ENCODE measurements at places on chromosomes 12 and 14.

DNA sequence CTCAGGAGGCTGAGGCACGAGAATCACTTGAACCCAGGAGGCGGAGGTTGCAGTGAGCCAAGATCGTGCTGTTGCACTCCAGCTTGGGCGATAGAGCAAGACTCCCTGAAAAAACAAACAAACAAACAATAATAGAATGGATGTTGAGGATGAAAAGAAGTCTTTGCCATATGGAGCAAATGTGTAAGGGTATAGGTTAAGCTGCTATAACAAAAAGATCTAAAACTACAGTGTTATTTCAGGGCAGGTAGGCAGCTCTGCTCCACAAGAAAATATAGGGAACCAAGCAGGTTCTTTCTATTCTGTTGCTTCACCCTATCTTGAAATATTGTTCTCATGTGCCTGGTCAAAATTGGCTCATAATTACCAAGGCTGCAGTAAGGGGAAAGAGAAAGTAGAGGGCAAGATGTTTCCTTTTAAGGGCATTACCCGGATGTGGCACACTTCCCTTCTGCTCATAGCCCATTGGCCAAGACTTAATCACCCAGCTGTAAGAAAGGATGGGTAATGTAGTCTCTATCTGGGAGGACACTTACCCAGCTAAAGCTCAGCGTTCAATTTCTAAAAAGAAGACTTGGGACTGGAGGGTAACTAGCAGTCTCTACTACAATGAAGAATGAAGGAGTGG, 23.5 kb downstream of the SDSL start:
- no peak for DNase-seq

- no peak for DNase-seq
Observed at GRCh38 chr14:95495538-95496025, 20.9 kb downstream of the SYNE3 start.

GRCh38 chr12:104823985-104824461, 134.1 kb downstream of the SLC41A2 start:
- DNase-seq = no peak

GRCh38 chr14:80658733-80659132, 282.8 kb downstream of the CEP128 start:
- DNase-seq = no peak

- DNase-seq = no peak
Observed at GRCh38 chr12:14836336-14837210, 6.8 kb downstream of the ART4 start.

GRCh38 chr14:77342726-77343397, 22.0 kb downstream of the GSTZ1 start:
- DNase-seq = no peak

- DNase-seq = no peak
Observed at GRCh38 chr12:2248087-2248900, 195.5 kb downstream of the CACNA1C start.

DNA sequence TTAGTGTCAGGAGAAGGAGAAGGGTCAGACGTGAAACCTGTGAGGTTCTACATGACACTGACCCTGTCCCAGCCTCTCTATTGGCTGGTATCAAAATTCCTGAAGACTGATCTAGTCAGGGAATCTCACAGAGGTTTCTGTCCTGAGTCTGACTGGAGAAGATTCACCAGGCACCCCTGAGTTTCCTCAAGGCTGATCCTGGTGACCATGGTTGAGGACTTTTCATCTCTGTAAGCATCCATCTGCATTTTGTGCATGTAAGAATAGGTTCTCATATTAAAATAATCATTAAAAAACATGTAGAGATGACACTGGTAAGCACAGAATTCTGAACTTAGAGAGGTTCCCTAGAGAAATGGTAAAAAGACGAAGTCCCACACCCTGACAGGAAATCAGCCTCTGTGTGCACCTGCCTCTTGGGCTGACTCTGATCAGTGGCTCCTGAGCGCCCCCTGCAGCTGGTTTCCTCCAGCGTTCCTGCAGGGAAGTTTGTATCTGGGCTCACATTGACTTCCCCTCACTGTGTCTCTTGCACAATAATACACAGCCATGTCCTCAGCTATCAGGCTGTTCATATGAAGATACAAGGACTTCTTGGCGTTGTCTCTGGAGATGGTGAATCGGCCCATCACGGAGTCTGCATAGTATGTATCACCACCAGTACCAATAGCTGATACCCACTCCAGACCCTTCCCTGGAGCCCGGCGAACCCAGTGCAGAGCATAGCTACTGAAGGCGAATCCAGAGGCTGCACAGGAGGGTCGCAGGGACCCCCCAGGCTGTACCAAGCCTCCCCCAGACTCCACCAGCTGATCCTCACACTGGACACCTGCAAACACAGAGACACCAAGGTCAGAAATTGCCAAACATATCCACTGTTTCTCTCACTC, 991.9 kb downstream of the TMEM121 start:
- no peak for DNase-seq

- DNase-seq = no peak
Observed at GRCh38 chr12:79326222-79326621, 364.5 kb downstream of the PAWR start.

DNA sequence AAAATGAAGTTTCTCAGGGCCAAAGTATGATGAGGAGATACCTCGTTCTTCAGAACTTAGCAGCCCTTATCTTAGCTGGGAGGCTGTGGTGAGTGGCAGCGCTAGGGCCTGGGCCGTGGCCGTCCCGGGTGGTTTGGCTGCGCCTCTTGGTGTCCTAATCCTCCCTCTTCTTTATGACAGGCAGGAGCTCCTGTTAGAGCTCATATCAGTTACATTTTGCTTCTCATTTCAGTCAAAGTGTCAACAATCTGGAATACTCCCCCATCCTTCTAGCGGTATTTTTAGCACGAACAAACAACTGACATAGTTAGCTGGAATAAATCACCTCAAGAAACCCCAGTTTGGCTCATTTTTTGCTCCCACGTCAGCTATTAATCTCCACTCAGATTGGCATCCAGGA, 188.8 kb downstream of the TTC7B start:
- DNase-seq = no peak

DNA sequence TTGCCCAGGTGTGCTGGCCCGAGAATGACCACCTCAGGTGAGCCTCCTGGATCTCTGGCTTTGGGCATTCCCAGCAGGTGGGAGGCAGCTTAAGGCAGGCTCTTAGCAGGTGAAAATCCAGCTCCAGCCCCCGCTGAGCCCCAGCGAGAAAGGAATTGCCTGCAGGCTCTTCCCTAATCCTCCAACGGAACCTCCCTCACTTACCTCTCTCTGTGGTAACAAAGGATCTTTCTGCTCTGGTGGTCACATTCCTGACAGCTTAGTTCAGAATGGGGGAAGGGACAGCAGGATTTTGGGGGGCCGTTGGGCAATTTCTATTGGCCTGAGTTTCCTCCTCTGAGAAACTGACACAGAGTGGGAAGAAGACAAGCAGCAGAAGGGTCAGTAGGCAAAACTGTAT, 116.0 kb upstream of the LHX5 start:
- no peak for DNase-seq

GRCh38 chr12:116136340-116136739, 141.2 kb downstream of the MED13L start:
- no peak for DNase-seq

DNA sequence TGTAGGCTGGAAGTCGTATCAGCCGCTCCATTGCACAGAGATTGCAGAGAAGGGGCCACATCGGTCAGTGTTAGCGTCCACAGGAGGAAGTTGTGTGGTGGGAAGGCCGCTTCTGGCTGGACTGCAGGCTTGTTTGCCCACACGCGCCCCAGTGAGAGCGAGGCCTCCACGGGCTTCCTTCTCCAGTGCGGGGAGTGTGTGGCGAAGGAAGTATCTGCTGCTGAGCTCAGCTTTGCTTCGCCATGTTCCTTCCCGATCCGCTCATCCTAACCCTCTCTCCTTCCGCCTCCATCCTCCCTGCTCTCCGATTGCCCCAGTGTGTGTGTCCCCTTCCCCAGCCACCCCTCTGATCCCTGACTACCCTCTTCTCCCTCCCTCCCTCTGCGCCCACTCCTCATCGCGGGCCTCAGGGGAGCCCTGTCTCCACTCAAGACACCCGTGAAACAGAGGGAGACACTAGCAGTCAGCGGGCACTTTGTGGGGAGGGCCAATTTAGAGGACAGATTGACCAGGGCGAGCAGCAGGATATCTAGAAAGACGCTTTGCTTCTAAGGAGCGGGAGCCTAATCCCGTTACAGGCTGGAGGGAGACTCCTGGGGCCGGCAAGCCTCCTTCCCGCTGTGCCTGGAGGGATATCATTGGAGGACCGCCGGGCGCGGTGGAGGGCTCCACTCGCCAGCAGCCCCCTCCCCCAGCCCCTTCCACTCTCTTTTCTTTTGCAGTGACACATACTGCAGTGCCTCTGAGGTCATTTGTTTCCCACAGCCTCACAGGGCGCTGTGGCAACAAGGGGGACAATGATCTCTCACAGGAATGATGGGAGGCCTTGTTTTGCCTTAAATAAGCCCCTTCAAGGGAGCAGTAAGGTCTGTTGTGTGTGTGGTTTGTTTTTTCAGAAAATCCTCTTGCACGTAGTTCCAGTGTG, 428.8 kb downstream of the ZFP36L1 start:
- DNase-seq = no peak
